ENCODE measurements at places on chromosomes 6 and 20.
A peak's percentile ranks its signal among the peaks of the same experiment; 100 is the strongest.

- DNase-seq, result no peak
Measured at GRCh38 chr20:38620441-38620840, 18.8 kb downstream of the ARHGAP40 start.

DNA sequence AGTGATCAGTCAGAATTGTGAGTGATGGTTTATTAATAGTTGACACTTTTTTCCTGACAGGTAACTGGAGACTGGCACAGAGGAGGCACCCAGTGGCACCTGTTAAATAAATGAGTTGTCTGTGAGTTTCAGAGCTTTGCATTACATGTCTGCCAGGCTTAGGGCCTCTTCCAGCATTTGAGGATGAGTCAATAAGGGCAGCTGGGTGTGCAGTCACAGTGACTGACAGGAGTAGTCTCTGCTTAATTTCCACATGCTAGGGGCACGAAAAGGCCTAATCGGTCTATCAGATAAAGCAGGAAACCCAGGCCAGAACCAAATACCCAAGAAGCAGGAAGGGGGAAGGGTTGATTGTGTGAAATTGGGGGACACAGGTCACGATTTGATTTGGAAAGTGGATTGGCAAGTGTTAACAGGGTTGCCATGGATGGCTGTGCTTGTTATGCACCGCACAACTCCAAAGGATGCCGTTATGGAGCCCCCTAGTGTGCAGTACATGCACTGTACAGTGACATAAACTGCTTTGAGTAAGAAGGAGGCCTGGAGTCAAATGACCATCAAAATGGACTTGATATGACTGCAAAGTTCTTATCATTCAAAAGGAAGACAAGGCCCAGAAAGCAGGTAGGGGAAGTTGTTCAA is 111.9 kb upstream of the GGTLC1 start:
- DNase-seq, result peak; percentile 47

- DNase-seq, result no peak
Measured at GRCh38 chr20:4119854-4120209, 104.5 kb upstream of the RNF24 start.

- peak; percentile 89 for DNase-seq
Measured at GRCh38 chr6:158086054-158086503, 82.0 kb downstream of the SERAC1 start.

GRCh38 chr6:101398716-101399615 is 5.5 kb downstream of the GRIK2 start:
- no peak for DNase-seq

GRCh38 chr6:111838749-111839484 is 34.3 kb downstream of the FYN start:
- no peak for DNase-seq

- DNase-seq, result peak; percentile 69
Measured at GRCh38 chr20:17854307-17854903, 114.2 kb downstream of the SNX5 start.

DNA sequence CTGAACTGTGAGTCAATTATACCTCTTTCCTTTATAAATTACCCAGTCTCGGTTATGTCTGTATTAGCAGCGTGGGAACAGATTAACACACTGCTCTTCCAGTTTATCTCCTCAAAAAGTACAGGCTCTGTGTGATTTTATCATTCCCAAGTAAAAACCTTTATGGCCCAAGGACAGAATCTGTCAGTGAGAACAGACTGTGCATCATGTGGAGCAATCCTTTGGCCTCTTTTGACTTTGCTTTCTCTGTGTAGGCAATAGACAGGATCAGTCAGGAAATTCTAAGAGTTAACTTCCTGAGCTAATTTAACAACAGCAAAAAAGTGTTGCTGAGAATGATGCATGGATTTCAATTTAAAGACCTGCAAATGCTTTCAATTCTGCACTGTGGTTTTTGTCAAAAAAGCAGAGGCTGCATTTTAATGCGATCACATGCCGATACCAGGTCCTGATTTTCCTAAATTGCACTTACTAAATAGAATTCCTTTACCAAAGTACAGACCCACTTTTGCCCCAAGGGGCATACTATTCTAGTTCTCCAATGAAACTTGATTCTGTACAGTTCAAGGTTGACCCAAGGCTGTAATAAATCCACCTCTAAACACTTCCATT is 246.7 kb upstream of the MARCKS start:
- DNase-seq, result no peak

- no peak for DNase-seq
Measured at GRCh38 chr6:138182939-138183789, 21.4 kb downstream of the ARFGEF3 start.

DNA sequence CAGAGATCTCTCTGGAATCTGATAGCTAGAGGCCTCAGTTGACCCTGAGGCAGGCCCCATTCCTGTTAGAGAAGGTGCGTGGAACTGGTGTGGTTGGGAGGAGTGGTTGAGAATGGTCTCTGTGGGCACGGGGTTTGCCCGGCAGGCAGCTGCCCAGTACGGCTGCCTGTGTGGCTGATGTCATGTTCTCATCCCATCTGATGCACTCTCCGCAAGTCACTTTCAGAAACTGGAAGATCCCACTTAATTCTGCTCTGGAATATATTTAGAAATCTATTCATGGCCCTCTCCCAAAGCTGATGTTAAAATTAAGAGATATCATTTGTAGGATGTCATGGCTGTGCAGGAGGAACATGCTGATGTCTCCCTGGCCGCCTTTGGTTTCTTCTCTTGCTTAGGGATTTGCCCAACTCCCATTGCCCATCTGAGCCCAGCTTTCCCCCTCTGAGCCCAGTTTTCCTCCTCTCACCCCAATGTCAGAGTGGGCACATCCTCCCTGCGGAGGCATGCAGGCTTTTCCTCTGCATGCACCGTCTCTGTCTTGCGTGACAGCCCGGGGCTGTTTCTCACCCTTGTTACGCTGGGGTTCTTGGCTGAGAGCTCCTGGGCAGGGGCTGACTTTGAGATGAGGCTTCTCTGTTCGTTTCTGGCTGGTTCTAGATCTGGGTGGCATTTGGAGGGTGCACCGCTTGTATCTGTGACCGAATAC is 21.0 kb downstream of the PHACTR3 start:
- DNase-seq, result no peak

GRCh38 chr6:131851049-131851769 is 43.4 kb downstream of the ENPP1 start:
- no peak for DNase-seq

- peak; percentile 37 for DNase-seq
Measured at GRCh38 chr6:159760602-159761057, 1.2 kb upstream of the ACAT2 start.

- no peak for DNase-seq
Measured at GRCh38 chr20:63014710-63015109, 7.9 kb upstream of the BHLHE23 start.

GRCh38 chr20:46130534-46130933 is 12.4 kb downstream of the CD40 start:
- no peak for DNase-seq

- DNase-seq, result no peak
Measured at GRCh38 chr20:48096957-48097890, 311.9 kb upstream of the SULF2 start.

DNA sequence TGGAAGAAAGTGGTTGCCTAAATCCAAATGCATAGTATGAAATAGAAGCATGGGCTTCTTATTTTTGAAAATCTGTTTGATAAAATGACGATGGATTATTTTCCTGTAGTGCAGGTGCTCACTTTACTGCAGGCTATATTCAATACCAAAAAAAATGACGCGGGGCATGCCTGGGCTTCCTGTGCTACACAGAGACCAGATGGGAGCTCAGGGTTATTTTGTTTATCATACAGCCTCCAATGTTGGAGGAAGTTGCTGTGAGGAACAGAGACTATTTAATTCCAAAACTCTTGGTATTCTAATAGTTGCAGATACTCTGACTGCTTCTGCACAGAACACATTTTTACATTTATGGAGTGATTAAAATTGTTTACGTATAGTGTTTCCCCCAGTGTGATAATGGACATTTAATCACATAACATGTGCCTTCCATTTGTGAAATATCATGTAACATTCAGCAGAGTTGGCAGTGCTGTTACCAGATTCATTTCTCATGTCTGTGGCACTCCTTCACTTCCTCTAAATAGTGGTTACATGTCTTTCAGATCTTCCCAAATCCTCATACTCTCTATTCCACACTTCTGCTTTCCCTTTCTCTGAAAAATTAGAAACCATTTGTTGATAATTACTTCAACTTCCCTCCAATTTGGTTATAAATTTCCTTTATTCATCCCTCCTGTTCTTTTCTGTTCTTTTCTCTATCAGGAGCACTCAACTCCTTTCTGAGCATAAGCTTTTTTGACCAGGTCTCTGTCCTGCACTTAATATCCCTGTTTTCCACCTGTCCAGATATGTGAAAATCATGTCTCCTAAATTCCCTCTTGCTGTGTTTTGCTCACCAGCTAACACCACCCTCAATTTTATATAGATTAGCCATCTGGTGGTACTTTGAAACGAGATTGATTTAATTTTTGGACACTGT is 121.6 kb downstream of the ADGRB3 start:
- no peak for DNase-seq

DNA sequence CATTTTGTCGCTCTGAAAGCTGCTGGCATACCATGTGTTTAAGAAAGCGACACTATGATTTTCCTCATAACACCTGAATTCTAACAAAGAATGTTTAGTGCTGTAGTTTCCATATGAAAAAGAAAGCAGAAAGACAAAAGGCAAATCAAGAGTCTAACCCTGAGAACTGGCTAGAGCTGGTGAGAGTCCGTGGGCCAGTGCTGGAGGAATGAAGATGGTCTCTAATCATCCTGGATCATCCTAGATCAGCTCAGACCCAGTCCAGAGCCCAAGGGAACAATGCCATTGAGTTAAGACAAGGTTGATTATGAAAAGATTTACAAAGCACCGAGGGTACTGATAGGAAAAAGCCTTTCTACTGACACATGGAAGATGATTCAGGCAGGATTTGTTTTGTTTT is 73.0 kb upstream of the MYLIP start:
- no peak for DNase-seq

- no peak for DNase-seq
Measured at GRCh38 chr20:836190-836589, 2.7 kb downstream of the FAM110A start.

- no peak for DNase-seq
Measured at GRCh38 chr6:134000443-134000842, 47.4 kb downstream of the TBPL1 start.

DNA sequence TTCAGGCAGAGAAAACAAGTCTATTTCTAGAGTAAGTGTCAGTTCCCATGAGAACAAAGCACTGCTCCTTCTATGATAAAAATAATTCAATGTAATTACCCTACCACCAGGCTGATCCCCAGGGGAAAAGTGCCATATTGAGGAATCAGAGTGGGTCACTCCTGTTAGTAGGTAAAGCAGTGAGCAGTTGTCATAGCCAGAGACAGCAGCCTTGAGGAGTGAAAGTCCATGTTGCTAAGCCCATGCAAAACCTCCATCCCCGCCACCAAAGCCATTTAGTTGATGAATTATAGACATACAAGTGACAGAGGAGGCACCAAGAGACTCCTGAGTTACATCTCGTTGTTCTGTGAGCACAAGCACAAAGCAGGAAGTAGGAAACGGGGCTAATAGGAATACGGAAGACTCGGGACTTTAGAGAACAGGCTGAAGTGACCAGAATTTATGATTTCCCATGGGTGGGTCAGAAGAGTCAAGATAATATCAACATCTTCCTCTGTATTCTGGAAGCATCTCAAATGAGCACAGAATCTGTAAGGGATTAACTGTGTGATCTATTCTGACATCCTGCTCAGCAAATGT is 197.9 kb downstream of the MAFB start:
- DNase-seq, result no peak

DNA sequence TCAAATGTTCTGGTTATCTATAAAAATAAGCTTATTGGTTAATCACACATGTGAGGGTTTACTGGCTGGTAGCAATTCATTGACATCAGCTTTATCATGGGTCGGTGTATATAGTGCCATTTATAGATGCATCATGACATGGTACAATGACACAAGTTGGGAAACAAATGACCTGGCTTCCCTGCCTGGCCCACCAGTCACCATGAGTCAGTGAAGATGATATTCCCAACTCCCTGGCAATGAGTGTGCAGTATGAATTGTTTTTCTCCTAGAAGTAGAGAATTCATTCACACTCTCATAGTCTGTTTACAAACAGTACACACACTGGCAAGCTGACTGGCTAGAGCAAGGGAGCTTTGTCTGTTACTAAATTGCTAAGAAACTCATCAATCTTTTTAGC is 37.2 kb upstream of the CALHM6 start:
- peak; percentile 57 for DNase-seq

GRCh38 chr6:53347921-53348370 is 804 bp downstream of the ELOVL5 start:
- peak; percentile 78 for DNase-seq

GRCh38 chr6:158803733-158804143 is 15.4 kb downstream of the EZR start:
- DNase-seq, result no peak

DNA sequence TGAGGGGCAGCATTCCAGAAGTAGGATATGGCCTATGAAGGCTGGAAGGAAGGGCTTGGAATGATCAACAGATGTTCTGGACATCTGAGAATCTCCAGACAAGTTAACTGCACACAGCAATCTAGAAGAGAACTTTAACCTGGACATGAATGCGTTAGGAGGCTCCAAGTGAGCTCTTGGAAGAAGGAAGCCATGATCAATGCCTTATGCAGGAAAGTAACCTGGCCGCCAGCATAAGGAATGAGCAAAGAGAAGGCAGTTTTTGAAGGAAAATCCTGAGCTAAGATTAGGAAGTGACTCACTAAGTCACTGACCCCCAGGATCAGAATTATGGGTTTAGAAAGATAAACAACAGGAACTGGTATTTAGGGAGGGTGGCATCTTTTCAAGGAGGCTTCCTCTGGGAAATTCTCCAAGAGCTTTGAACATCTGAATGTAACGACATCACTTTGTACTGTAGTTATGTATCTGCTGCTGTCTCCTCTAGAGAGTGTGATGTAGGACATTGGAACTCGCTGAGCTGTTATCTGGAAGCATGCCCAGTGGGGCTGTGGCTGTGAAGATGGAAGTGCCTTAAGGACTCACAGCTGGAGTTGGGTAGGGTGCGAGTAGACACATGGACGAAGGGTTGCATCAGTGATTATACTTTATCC is 236.8 kb downstream of the PACRG start:
- peak; percentile 92 for DNase-seq

DNA sequence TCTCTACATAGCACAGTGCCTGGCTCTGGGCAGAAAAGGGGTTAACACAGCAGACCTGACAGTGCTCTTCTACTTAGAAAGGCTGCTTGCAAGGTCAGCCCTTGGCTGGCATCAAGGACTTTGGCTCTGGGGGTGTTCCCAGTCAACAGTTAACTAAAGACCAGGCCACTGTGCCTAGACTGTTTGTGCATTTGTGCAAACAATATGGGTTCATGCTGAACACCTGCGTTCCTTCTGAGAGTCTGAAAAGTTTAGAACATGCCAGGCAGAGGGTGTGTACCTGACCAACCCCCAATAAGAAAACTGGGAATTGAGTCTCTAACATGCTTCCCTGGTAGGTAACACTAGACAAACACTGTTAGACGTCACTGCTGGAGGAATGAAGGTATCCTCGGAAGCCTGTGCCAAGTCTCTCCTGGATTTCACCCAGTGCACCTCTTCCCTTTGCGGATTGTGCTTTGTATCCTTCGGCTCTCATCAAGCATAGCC is 110.7 kb downstream of the PDE10A start:
- no peak for DNase-seq

GRCh38 chr20:3646651-3647050 is 16.5 kb downstream of the GFRA4 start:
- no peak for DNase-seq

GRCh38 chr20:53917145-53918019 is 153.0 kb downstream of the BCAS1 start:
- peak; percentile 79 for DNase-seq
